CD4-positive, alpha-beta T cell (primary cell): ENCODE measurements at places on chromosomes 4 and X.

DNA sequence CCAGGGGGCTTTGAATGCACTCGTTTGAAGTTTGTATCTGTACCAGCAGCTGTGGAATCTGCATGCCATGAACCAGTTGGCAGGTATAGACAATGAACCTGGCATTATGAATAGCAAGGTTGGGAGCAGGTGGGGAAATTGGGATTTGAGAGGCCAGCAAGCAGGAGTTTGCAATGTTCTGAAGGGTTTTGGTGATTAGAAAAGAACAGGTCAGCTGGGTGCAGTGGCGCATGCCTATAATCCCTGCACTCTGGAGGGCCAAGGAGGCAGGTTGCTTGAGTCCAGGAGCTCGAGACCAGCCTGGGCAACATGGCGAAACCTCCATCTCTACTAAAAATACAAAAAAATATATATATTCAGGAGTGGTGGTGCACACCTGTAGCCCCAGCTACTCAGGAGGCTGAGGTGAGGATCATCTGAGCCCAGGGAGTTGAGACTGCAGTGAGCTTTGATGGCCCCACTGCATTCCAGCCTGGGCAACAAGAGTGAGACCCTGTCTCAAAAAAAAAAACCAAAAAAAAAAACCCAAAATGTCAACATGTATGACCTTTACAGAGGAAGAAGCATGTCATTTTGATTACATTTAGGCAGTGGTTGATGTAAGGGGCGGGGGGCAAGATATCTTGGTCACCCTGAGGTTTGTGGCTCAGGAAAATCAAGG, 63.9 kb downstream of the TSC22D3 start:
- peak; percentile 6 for DNase-seq

DNA sequence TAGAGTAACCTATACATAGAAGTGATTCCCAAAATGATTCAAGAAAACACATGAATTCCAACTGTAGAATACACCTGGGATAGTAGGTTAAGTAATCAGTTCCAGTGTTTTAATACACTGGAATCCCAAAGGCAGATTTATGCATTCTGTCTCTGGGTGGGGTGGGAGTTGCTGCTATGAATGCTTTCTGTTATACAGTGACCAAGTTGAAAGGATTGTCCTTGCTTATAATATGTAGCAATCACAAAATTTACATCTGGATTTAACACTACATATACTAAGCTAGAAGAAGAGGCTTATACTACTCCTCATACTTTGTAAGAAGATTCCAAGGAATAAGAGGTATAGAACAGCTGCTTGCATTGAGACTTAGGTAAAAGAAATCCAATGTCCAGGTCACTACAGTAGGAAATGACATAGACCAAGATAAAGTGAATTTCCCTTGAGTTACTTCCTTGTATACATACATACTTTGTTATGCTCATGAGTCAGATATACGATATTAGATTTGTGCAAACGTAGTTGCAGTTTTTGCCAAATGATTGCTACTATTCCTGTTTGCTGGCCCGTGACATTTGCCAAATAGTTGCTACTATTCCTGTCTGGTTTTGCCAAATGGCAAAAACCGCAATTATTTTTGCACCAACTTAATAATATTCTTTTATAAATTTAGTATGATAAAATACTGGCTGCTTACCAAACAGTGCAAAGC, 210.5 kb upstream of the DIAPH2 start:
- no peak for DNase-seq

DNA sequence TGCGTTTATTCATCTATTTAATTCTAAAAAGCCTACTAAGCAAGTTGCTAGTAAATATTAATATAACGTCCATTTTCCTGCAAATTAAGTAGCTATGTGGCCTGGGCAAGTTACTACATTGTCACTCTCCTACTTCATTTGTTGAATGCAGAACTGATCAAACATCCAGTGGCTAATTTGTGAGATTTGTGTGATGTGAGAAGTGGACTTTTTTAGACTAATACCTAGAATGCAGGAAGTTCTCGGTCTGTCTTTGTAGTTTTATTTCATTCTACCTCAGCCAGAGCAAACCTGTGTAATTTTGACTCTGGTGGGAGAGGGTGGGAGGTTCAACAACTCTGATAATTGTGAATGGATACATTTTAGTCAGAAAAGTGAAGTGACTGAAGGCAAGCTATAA, 840 bp downstream of the GUF1 start:
- DNase-seq = no peak

- no peak for DNase-seq
Measured at GRCh38 chr4:139642364-139642763, 23.3 kb upstream of the MGST2 start.

DNA sequence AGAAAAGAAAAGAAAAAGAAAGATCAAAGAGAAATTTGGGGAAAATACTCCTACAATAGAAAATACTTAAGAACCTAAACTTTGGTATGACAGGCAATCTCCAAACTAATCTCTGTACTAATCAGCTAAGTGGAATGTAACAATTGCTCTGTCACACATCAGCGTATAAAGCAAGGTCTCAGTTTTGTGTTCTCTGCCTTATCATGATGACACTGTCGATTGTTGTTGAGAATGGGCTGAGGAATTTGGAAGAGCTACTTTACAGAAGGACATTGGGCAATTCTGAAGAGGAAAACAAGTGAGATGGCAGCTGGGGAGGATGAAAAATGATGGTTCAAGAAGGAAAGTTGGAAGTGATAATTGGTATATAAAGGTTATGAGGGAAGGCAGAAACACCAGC, 486.0 kb upstream of the HTR2C start:
- no peak for DNase-seq

- no peak for DNase-seq
Measured at GRCh38 chr4:14265651-14266050, 638.1 kb upstream of the BOD1L1 start.

DNA sequence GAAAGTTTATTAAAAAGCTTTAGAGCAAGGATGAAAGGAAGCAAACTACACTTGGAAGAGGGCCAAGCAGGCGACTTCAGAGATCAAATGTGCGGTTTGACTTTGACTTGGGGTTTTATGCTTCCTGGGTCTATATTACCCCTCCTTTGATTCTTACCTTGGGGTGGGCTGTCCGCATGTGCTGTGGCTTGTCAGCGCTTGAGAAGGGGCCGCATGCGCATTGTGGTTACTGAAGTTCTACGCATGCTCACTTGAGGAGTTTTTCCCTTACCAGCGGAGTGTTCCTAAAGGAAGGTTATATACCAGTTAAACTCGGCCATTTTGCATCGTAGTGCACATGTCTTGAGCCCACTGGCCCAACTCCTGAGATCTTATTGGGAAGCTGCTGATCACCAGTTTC, 9.9 kb downstream of the ZNF157 start:
- peak; percentile 59 for DNase-seq
